ENCODE measurements at places on chromosomes 1 and 21.

DNA sequence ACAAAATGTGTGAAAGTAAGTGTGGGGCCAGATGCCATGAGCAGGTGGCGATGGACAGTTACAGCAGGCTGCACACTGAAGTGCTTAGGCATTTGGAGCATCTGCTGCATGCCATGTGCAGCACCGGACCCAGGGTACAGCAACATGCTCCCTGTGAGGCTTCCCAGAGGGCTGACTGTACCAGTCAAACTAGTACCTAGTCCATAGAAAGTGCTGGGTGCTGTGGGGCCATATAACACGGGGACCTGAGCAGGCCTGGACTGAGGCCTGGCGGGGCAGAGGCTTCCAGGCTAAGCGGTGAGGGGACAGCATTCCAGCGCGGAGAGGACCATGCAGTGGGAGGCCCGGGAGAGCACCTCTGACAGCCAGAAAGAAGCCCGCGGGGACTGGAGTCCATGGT lies 29.9 kb upstream of the PKP1 start:
- no peak for DNase-seq

DNA sequence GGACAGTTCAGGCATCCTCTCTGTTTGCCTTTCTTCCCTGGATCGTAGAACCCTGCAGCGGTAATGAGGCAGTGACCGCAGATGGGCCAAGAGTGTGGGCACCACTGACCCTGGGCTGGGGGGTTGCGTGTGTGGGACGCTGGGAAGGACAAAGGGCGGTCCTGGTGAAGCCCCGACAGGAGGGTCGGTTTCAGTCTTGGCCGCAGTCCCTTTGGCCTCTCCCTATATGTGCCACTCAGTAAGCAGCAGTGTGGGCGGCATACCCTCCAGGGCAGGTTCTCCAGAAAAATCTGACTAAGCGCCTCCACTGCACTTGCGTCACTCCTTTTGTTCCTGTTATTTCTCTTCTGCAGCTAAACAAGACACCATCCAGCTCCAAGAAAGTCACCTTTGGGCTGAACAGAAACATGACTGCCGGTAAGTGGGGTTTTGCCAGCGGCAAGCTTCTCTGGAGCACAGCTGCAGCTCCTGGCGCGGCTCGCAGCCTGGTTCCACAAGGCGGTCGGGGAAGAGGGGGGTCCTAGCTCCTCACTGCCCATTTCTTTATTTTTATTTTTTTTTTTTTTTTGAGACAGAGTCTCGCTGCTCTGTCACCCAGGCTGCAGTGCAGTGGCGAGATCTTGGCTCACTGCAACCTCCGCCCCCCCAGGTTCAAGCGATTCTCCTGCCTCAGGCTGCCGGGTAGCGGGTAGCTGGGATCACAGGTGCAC lies 27.7 kb upstream of the PDXK start:
- no peak for DNase-seq

- no peak for DNase-seq
These were observed 3.2 kb upstream of the MYOC start for GRCh38 chr1:171655746-171656116.

- no peak for DNase-seq
These were observed 30.5 kb upstream of the ZBTB8A start for GRCh38 chr1:32508761-32509160.

GRCh38 chr1:7315946-7316345 lies 455.1 kb upstream of the VAMP3 start:
- no peak for DNase-seq

DNA sequence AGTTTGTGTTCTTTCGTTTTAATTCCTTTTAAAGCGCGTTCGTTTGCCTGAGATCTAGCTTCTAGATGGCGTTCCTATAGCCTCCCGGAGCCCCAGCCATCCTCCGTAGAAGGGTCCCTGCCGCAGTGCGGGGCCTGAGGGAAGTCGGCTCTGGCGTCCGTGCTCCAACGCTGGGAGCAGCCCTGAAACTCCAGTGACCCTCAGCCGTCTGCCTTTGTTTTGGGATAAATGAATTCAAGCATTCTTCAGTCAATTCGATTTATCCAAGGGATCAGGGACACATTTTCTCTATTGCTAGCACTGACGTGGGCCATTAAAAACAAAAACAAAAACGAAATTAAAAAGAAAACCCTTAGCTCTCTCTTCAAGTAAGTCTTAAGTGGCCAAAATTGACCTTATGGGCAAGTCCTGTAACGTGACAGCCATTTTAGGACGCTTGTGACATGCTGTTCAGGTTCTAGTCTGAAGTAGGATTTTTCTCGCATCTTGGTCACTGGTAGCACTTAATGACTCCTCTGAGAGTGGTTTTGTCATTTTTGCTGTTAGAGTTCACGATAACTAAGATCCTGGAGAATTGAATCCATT lies 742 bp upstream of the HSPA13 start:
- DNase-seq = no peak

DNA sequence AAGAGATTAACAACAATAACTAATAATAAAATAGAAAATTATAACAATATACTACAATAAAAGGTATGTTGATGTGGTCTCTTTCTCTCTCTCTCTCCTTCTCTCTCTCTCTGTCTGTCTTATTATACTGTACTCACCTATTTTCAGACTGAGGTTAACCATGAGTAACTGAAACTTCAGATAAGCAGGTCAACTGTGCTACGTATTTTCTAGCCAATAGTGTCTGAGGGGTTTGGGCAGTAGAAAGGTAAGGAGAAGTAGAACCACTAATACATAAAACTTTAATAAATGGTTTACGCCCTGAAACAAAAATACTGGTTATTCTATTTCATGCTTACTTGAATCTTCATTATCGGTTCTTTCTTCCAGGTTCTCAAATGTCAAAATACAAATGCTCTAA lies 71.0 kb upstream of the LRRC53 start:
- no peak for DNase-seq

GRCh38 chr1:157993147-157993917 lies at the start of gene KIRREL1:
Gene KIRREL1 (plus strand): TSS chr1:157993645. CDS start chr1:157993677, 32 bp downstream.
- DNase-seq = peak; percentile 83

DNA sequence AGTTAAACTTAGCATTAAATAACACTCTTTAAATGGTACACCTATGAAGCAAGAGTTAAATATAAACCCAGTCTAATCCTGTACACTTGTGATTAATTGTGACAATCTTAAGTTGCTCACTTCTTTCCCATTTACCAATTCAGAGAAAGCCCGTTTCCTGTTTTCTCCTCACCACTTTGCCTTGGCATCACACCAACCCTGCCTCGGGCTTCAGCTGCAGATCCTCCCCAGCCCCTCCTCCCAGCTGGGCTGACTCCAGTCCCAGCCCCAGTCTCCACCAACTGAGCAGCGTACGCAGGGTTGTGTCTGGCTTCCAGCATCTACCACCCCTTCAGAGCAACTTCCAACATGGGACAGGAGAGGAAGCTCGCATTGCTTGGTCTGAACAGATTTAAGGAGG lies 4.1 kb downstream of the PYCR2 start:
- peak; percentile 43 for DNase-seq

- no peak for DNase-seq
These were observed 19.8 kb downstream of the ATP1B1 start for GRCh38 chr1:169126335-169126734.

DNA sequence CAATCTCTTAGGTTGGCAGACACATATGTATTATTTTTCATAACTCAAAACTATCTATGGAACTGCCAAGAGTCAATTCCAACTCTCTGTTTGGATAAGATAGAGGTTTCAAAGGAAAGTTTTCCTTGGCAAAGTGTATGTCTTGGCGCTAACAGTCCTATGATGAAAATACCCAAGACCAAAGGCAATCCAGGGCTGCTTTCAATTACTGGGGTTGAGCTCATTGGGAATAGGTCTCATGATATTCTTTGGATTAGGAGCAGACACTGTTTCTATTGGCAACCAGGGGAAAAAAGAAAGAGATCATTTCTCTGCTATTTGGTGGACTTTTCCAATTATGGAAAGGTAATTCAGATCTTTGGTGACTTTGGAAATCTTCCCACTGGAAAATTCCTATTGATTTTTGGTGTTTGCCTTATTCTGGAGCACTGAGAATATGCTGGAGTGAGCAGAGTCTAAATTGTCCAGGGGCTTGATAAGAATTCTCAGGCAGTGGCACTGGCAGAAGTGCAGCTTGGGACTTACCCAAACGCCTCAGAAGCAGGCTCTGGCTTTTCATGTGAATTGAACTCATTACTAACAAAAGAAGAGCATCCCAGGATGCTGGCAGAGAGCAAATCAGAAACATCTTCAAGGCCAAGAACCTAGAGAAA lies 20.4 kb upstream of the PLXNA2 start:
- DNase-seq = no peak
